Common myeloid progenitor, CD34-positive (primary cell): ENCODE measurements at places on chromosomes 3 and 15.

DNA sequence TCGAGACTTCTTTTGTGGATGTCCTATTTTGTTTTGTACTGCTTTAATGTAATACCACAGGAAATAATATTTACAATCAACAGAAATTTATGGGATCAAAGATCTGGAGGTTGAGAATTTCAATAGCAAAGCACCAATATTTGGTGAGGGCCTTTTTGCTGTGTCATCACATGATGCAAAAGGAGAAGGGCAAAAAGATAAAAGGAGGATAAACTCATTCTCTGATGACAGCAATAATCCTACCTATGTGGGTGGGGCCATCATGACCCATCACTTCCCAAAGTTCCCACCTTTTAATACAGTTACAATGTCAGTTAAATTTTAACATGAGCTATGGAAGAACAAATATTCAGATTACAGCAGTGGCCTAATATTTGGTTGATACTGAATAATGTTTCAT, 832.9 kb downstream of the OTOL1 start:
- DNase-seq = no peak
- no peaks in the 10 kb centered on the region for H3K4me1 ChIP-seq
- no peaks in the 10 kb centered on the region for H3K27me3 ChIP-seq
- no peaks in the 10 kb centered on the region for H3K36me3 ChIP-seq
- no peak overlapping the region for H3K27ac ChIP-seq

- DNase-seq = no peak
- no peaks in the 10 kb centered on the region for H3K4me1 ChIP-seq
- H3K4me3 ChIP-seq = no peak overlapping the region
These were observed 3.9 kb upstream of the CIDEC start for GRCh38 chr3:9883706-9884554.

DNA sequence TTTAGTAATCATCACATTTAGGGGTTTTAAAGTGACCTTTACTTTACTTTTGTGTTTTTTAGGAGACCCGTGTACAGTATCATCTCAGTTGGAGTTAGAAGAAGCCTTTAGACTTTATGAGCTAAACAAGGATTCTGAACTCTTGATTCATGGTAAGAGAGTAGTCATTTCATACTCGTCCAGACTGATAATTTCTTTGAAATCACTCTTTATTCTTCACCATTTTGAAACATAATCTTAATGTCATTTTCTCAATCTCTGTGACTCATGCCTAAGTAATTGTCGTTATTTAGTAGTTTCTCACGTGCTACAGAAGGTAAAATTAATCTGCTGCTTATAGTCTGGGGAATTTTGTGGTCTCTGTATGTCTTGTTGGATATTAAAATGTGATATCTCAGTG, 37.7 kb downstream of the PRKCI start:
- no peaks in the 10 kb centered on the region for H3K4me1 ChIP-seq
- H3K27ac ChIP-seq = no peak overlapping the region
- peaks cover 19% of the 10 kb centered on the region for H3K36me3 ChIP-seq
- H3K4me3 ChIP-seq = no peak overlapping the region
- no peak for DNase-seq

DNA sequence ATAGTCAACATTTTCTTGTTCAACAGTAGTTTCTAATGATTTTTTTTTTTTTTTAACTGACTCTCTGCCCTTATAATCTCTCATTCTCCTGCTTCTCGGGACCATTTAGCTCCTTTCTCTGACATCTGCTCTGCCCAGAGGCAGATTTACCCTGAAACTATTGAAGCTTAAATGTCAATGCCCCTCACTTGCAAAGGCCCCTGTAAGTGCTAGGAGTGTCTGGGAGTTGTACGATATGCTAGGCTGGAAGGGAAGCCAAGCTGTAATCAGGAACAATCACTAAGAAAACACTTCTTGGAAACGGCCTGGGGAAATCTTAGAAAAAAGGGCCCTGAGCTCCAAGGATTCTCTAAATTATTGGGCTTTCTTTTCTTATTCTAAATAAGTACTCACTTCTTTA, 5.8 kb upstream of the PLOD2 start:
- H3K27ac ChIP-seq = no peak overlapping the region
- no peaks in the 10 kb centered on the region for H3K36me3 ChIP-seq
- no peaks in the 10 kb centered on the region for H3K27me3 ChIP-seq

- no peak for DNase-seq
- peaks cover 25% of the 10 kb centered on the region for H3K4me1 ChIP-seq
- peak overlapping the region; percentile 10 for H3K4me3 ChIP-seq
- H3K27me3 ChIP-seq = no peaks in the 10 kb centered on the region
- no peaks in the 10 kb centered on the region for H3K36me3 ChIP-seq
- no peak overlapping the region for H3K27ac ChIP-seq
These were observed 29.1 kb downstream of the FGD5 start for GRCh38 chr3:14847613-14848541.

GRCh38 chr15:62880278-62880677, 162.3 kb upstream of the TPM1 start:
- no peaks in the 10 kb centered on the region for H3K27me3 ChIP-seq
- H3K27ac ChIP-seq = no peak overlapping the region
- no peaks in the 10 kb centered on the region for H3K4me1 ChIP-seq
- H3K4me3 ChIP-seq = no peak overlapping the region

DNA sequence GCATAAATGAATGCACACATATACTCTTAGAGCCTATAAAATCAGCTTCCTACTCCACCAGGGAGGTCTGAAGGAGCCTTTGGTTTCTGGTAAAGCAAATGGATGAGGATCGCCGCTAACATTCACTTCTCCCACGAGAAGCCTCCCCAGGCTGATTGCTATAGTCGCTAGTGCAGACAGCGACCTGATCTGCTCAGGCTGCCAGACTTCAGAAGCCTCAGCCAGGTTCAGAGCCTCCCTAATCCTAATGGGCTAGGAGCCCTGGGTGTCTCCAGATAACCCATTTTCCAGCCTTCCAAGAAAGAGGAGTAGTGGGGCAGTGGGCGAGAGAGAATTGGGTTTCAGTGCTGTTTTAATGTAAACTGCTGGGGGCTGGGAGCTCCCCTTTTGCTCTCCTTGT, 35.4 kb downstream of the TPM1 start:
- H3K27me3 ChIP-seq = no peaks in the 10 kb centered on the region
- H3K27ac ChIP-seq = no peak overlapping the region
- H3K36me3 ChIP-seq = no peaks in the 10 kb centered on the region

DNA sequence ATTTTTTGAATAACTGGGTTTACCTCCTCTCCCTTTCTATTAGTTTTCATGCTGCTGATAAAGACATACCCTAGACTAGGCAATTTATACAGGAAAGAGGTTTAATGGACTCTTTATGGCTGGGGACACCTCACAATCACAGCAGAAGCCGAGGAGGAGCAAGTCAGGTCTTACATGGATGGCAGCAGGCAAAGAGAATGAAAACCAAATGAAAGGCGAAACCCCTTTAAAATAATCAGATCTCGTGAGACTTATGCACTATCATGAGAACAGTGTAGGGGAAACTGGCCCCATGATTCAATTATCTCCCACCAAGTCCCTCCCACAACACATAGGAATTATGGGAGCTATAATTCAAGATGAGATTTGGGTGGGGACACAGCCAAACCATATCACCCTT, 2.0 kb upstream of the RSL24D1 start:
- no peak for DNase-seq
- peaks cover 30% of the 10 kb centered on the region for H3K4me1 ChIP-seq
- H3K36me3 ChIP-seq = no peaks in the 10 kb centered on the region
- no peaks in the 10 kb centered on the region for H3K27me3 ChIP-seq
- no peak overlapping the region for H3K4me3 ChIP-seq
- H3K27ac ChIP-seq = no peak overlapping the region

GRCh38 chr3:25038922-25039321, 389.1 kb upstream of the RARB start:
- DNase-seq = no peak
- no peaks in the 10 kb centered on the region for H3K36me3 ChIP-seq
- no peaks in the 10 kb centered on the region for H3K4me1 ChIP-seq
- H3K27ac ChIP-seq = no peak overlapping the region
- H3K27me3 ChIP-seq = no peaks in the 10 kb centered on the region

- peaks cover 36% of the 10 kb centered on the region for H3K4me1 ChIP-seq
- DNase-seq = peak; percentile 75
- H3K36me3 ChIP-seq = peaks cover 6% of the 10 kb centered on the region
- peak overlapping the region; percentile 99 for H3K27ac ChIP-seq
- peak overlapping the region; percentile 95 for H3K4me3 ChIP-seq
These were observed 675 bp downstream of the BRPF1 start for GRCh38 chr3:9732080-9732739.

DNA sequence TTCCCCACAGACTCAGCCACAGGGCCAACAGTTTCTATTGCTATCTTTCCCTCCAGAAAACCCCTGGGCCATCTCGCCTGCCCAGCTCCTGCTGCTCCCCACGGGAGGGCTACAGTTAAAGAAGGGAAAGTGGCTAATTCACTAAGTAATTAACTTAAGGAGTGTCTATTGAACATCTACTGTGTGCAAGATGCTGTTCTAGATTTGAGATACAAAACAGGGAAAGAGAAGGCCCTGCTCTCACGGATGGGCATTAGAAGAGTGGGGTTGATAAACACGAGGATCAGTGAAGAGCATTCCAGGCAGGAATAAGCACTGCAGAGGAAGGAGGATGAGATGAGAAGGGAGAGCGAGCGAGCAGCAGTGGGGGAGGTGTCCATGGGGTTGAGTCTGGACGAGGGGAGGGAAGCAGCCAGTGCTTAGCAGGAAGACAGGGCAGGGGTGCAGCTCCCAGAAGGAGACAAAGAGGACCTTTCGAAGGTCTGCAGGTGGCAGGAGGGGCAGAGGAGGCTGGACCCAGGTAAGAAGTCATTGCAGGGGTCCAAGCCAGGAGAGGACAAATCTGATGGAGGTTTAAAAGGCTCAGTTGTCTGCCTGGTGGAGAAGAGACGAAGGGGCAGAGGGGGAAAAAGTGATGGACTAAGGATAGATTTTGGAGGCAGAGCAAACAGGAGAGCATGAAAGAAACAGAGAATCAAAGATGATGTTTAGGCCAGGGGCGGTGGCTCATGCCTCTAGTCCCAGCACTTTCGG, 64.7 kb downstream of the KLF15 start:
- no peaks in the 10 kb centered on the region for H3K4me1 ChIP-seq
- H3K36me3 ChIP-seq = no peaks in the 10 kb centered on the region
- H3K4me3 ChIP-seq = no peak overlapping the region
- H3K27me3 ChIP-seq = peaks cover 8% of the 10 kb centered on the region
- no peak for DNase-seq

DNA sequence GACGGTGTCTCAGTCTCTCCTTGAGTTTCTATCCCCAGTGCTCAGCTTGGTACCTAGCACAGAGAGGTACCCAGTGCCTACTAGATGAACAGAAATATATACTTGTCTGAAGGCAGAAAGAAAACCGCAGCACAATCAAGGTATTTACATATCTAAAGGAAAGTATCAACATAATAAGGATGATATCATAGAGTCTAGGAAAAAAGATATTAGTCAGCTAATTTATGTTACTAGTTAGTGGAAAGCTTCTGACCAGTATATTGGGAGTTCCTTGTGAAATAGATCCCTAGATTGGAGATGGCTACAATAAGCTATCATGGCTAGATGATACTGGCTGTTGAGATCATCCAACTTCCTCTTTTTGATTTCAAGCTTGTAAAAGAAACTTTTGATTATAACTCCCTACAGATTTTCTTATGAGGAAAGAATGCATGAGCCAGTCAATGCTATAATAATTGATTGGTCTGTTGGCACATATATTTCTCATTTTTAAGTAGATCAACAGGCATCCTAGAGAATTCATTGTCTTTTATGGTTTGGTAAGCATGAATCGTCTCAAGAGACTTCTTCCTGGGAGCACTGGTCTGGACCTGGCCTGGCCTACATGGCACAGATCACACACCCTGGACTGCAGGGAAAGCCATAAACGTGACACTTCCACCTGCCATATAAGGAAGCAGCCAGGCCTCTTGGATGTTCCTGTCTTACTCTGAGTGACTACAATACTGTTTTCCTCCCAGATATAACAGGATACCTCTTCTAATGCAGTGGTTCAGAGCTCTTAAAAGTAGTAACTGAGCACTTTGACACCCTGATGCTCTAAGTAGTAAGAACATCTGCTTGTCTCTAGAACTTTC, 60.7 kb downstream of the IMPG2 start:
- no peak overlapping the region for H3K27ac ChIP-seq
- H3K4me3 ChIP-seq = no peak overlapping the region
- no peaks in the 10 kb centered on the region for H3K36me3 ChIP-seq
- no peaks in the 10 kb centered on the region for H3K27me3 ChIP-seq
- H3K4me1 ChIP-seq = no peaks in the 10 kb centered on the region

DNA sequence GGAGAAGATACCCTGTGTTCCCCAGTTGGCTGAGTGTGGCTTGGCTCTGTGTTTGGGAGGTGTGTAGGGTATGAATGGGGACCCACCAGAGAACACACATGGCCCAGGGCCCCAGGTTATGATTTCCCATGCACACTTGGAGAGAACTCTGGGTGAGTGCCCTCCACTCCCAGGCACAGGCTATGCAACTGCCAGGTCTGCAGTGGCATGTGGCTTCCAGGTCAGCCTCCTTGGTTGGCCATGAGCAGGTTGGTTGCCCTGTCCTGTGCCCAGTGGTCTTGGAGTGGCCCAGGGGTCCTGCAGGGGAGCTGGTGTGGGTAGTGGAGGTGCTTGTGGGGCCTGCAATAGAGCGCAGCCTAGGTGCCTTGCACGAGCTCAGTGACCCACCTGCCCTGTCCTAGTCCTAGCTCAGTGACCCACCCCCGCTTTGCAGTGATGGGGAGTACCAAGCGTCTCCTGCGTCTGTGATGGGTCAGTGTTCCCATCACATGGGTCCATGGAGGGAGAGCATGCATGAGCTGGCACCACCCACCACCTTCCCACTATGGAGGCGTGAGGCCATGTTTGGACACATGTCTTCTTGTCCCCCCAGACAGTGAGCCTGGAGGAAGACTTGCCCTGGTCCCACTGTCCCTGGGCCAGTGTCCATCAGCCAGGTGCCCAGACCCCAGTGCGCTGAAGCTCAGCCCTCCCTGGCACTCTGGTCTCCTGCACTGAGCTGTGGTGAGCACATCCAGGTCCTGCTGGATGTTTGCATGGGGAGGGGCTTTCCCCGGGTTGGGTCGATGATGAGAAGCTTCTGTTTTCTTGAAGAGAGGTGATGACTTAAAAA, 217.3 kb downstream of the SNRPN start:
- no peaks in the 10 kb centered on the region for H3K27me3 ChIP-seq
- no peak for DNase-seq
- H3K27ac ChIP-seq = no peak overlapping the region
- H3K4me3 ChIP-seq = no peak overlapping the region
- no peaks in the 10 kb centered on the region for H3K4me1 ChIP-seq

- H3K36me3 ChIP-seq = no peaks in the 10 kb centered on the region
- H3K4me1 ChIP-seq = no peaks in the 10 kb centered on the region
- no peak for DNase-seq
- no peak overlapping the region for H3K4me3 ChIP-seq
- H3K27ac ChIP-seq = no peak overlapping the region
- no peaks in the 10 kb centered on the region for H3K27me3 ChIP-seq
These were observed 74.0 kb downstream of the CNTN4 start for GRCh38 chr3:2172561-2173171.

GRCh38 chr3:127455541-127456450, 134.7 kb downstream of the TPRA1 start:
- H3K4me1 ChIP-seq = no peaks in the 10 kb centered on the region
- peaks cover 84% of the 10 kb centered on the region for H3K27me3 ChIP-seq
- H3K27ac ChIP-seq = no peak overlapping the region
- H3K36me3 ChIP-seq = no peaks in the 10 kb centered on the region

- no peak overlapping the region for H3K4me3 ChIP-seq
- H3K36me3 ChIP-seq = peaks cover 2% of the 10 kb centered on the region
- no peak overlapping the region for H3K27ac ChIP-seq
- no peak for DNase-seq
These were observed 5.2 kb upstream of the SNX4 start for GRCh38 chr3:125525153-125525552.

GRCh38 chr3:175980486-175981090, 1121.5 kb downstream of the NAALADL2 start:
- H3K27me3 ChIP-seq = no peaks in the 10 kb centered on the region
- DNase-seq = no peak
- no peaks in the 10 kb centered on the region for H3K36me3 ChIP-seq
- no peak overlapping the region for H3K27ac ChIP-seq
- H3K4me1 ChIP-seq = no peaks in the 10 kb centered on the region
- no peak overlapping the region for H3K4me3 ChIP-seq
